ENCODE measurements at places on chromosomes 5 and 9.

DNA sequence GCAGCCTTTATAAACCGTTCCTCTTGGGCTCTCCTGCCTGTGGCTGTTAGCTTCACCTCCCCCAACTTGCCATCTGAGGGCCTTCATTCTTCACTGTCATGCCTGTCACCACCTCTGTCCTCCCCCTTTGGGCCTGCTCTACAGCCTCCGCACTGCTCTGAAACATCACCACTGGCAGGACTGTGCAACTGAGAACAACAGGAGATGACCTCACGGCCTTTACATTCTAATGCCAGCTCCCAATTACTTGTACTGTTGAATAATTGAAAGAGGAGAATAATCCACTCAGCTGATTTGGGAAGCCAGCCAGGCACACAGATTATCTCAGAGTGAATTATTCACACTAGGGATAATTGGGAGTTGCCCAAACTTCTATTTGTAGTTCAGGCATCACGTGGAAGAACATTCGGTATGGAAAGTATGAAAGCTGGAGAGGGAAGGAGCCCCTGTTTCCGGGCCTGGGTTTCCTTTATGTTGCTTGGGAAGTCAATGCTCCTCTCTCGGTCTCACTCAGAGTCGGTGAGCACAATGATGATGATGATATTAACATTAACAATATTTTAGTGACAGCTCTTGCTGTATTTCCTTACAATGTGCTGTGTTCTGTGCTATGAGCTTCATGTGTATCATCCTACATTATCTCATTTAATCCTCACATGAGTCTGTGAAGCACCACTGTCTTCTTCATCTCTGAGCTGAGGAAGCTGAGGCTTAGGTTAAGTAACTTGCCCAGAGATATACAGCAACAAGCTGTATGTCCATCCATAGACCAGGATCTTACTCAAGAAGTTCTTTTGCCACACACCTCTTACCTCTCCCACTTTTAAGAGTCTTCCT, 99.3 kb upstream of the LRRTM2 start:
- no peak for DNase-seq

- no peak for DNase-seq
These were observed 10.5 kb upstream of the SCAI start for GRCh38 chr9:125153712-125154367.

GRCh38 chr5:179802950-179803562, 3.6 kb downstream of the MGAT4B start:
- no peak for DNase-seq

DNA sequence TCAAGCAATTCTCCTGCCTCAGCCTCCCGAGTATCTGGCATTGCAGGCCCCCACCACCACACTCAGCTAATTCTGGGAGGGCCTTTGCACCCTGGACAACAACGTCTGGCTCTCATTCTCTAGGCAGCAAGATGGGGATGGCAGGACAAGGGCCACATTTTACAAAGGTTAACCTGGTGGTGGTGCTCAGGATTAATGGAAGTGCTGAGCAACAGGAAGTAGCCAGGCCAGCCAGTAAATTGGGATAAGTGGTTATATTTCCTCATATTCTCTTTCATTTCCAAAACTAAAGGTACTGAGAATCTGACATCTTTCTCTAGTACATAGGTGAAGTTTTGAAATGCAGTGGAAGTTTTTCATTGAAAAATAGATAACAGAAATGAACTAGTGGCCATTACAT, 24.7 kb upstream of the ASPN start:
- no peak for DNase-seq

- no peak for DNase-seq
These were observed 485.1 kb upstream of the CD180 start for GRCh38 chr5:67681703-67682102.

DNA sequence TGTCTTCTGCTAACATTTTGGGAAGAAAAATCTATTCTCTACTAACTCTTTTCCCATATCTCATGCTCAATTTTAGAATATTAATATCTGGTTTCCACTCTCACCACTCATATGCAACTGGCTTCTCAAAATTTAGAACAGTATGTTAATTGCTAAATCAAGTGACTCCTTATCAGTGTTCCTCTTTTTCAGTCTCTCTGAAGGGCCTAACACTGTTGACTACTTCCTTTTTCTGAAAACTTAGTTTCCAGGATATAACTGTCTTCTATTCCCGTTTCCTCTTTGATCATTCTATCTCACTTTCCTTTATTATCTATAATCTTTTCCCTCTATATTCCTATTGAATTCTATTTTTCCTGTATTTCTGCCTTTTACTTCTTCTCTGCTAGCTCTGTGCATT, 1717.2 kb upstream of the C9orf72 start:
- no peak for DNase-seq

DNA sequence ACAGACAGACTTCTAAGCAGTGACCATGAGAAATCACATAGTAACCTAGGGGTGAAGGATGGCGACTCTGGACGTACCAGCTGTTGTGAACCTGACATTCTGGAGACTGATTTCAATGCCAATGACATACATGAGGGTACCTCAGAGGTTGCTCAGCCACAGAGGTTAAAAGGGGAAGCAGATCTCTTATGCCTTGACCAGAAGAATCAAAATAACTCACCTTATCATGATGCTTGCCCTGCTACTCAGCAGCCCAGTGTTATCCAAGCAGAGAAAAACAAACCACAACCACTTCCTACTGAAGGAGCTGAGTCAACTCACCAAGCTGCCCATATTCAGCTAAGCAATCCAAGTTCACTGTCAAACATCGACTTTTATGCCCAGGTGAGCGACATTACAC, 38.0 kb upstream of the CCDC152 start:
- no peak for DNase-seq

DNA sequence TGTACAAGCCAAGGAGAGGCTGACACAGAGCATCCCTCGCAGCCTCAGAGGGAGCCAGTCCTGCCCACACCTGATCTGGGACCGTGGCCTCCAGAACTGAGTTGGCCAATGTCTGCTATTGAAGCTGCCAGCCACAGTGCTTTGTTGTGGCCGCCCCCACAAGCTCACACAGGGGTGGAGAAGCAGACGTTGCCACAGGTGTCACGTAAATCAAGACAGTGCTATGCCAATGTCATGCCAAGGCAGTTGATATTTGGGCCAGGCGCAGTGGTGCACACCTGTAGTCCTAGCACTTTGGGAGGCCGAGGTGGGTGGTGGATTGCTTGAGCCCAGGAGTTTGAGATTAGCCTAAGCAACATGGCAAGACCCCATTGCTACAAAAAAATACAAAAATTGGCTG, 17.3 kb upstream of the TERT start:
- no peak for DNase-seq

GRCh38 chr5:45578270-45578669, 117.9 kb downstream of the HCN1 start:
- DNase-seq: no peak

GRCh38 chr9:131669269-131670157, 70.4 kb downstream of the RAPGEF1 start:
- DNase-seq: no peak

GRCh38 chr5:66830636-66831035, 234.4 kb downstream of the MAST4 start:
- DNase-seq: no peak

- DNase-seq: no peak
These were observed 41.1 kb downstream of the ANKRD33B start for GRCh38 chr5:10604975-10605374.

- no peak for DNase-seq
These were observed 1032.3 kb upstream of the NUDT12 start for GRCh38 chr5:104594850-104595249.

GRCh38 chr9:77005216-77005615, 14.2 kb upstream of the FOXB2 start:
- no peak for DNase-seq

- no peak for DNase-seq
These were observed 231.1 kb upstream of the TBCA start for GRCh38 chr5:78007233-78007632.

- DNase-seq: no peak
These were observed 397.8 kb downstream of the GADD45G start for GRCh38 chr9:90002397-90003271.

DNA sequence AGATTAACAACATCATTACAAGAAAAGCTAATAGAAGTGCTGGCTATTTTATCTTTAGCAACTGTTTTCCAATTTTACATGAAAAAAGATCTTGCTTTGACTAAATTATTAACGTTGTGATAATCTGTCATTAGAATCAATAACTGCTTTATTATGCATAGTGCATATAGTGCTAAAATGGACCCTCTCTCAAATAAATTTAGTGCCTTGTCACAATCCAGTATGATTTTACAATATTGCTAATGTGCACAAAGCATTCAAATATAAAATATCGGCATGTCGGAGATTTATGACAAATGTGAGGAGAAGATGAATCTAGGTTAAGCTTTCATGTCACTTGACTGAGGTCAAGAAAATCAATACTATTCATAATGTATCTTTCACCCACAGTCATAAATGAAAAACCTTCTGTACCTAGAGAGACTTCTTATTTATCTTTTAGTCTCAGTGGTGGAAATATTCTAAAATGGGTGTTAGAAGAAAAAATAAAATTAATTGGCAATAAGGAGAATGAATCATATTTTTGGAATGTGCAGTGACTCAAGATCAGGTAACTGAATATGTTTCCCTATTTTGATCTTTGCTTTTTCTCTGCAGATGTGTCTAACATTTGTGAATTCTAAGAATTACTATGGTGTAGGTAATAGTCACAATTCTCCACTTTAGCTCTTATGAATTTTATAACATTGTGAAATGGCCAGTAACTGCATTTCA, 672.9 kb upstream of the GRAMD2B start:
- no peak for DNase-seq

GRCh38 chr9:4328723-4329122, 28.9 kb upstream of the GLIS3 start:
- no peak for DNase-seq

DNA sequence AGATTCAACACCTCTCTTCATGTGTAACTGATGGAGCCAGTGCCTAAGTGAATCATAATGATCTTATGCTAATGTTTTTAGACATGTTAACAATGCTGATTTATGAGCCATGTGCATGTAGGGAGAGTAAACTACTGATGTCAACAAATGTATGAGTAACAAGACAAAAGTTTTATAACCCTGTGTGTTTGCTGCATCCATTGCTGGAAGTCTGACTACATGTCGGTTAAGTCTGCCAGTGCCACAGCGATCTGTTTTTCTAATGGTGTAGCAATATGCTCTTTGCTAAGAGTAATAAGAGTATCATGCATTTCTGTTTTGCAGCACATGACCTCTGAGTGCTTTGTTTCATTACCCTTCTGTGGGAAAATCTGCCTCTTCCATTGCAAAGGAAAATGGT, 26.4 kb upstream of the TMOD1 start:
- no peak for DNase-seq

DNA sequence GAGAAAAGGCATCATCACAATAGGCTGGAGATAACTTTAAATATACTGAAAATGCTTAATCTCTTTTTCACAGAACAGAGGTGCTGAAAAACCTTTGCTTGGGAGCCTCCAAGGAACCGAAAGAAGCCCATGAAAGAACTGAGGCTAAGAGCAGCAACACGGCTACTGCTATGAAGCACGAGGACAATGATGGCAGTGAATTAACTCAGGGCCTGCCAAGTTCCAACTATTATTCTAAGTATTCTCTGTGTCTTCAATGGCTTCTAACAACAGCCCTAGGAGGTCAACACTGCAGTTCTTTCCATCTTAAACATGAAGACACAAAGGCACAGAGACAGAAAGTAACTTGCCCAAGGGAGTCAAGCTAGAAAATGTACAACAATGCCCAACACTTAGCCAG, 293.0 kb upstream of the DAP start:
- no peak for DNase-seq

DNA sequence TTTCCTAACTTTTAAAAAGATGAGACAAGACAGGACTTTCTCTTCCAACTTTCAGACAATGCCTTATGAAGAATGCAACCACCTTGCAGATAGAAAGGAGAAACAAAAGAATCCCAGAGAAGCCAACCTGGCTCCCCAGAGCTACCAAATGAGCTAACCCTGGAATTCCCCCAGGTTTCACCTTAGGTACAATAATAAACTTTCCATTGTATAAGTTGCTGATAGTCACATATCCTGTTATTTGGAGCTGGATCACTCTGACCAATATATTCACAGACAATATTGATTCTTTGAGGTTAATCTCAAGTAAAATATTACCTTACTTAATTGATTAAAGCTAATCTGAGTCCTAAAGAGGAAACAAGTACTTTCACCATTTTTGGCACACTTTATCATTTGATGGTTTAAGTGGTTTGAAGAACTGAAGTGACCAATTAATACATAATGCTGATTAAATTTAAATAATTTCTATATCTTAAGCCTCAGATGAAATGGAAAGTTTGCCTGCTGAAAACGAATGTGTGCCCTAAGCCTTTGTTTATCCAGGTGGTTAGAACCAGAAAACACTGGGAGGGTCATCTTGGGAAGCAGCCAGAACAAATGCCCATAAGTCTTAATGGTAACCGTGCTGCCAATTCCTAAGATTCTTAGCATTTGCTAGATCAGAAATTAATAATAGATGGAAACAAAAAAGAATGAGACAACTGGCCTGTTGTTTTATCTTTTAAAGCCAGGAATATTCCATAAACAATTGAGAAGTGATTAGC, 159.6 kb upstream of the SLC12A2 start:
- DNase-seq: no peak

GRCh38 chr5:86679529-86679928, 61.8 kb downstream of the COX7C start:
- DNase-seq: no peak

- DNase-seq: no peak
These were observed 376.7 kb upstream of the RORB start for GRCh38 chr9:74120470-74120869.

DNA sequence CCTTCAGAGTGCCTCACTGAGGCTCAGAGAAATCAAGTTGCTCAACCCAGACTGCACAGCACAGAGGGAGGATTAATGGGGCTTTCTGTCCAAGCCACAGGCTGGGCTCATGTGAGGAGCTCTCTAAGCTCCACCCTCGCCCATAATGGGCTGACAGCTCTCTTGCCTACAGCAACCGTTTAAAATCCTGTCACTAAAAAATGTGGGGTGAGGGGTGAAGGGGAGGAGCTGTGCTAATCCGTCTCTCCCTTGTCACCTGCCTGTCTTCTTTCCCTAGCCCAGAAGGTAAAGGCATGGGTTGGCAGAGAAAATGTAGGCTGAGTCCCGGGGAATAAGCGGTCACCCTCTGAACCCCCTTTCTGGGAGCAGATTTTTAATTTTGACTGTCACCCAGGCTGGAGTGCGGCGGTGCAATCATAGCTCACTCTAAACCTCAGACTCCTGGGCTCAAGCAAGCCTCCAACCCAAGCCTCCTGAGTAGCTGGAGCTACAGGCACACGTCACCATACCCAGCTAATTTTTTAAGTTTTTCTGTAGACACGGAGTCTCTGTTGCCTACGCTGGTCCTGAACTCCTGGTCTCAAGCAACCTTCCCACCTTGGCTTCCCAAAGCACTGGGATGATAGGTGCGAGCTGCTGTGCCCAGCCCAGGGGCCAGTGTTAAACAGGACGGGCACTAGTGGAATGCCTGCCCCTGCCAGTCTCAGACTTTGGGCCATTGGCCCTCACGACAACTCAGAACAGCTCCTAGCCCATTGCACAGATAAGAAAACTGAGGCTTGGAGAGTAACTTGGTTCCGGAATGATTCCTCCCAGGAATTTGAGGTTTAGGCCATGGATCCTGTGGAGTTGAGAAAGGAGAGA, 89.5 kb downstream of the LMX1B start:
- DNase-seq: no peak

- DNase-seq: no peak
These were observed 65.7 kb upstream of the KCNN2 start for GRCh38 chr5:114296191-114296590.

GRCh38 chr9:15622318-15622971, 69.6 kb downstream of the CCDC171 start:
- no peak for DNase-seq

Measured in stimulated activated CD8-positive, alpha-beta memory T cell treated with anti-CD3 and anti-CD28 coated beads, Interleukin-2, amount 100 ng/mL, for 1 hour (primary cell).